Panc1 (cell line): ENCODE measurements at places on chromosomes 3 and 15.
A peak's percentile ranks its signal among the peaks of the same experiment; 100 is the strongest.

DNA sequence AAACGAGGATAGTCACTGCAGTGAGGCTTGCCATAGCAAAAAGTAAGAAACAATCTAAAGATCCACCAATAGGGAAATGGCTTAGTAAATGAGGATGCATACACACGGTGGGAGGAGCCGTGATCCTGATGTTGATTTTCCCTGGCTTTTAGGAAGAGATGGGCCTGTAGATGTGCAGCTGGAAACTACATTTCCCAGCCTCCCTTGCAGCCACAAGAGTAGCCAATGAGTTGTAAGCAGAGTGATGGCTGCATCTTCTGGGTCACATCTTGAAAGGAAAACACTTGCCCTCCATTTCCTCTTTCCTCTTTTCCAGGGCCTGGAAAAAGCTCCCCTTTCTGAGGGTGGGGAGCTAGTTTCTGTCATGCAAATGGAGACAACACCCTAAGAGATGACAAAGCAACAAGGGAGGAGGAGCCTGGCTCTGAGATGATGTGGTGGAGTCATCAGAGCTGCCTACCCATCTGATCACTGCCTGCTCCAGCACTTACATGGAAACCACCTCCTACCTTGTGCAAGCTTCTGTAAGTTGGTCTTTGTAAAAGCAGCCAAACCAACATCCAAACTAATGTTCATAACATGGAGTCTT lies 139.1 kb downstream of the TLE3 start:
- H3K4me1 ChIP-seq: no peaks in the 10 kb centered on the region
- no peaks in the 10 kb centered on the region for H3K36me3 ChIP-seq
- H3K4me3 ChIP-seq: no peak overlapping the region

DNA sequence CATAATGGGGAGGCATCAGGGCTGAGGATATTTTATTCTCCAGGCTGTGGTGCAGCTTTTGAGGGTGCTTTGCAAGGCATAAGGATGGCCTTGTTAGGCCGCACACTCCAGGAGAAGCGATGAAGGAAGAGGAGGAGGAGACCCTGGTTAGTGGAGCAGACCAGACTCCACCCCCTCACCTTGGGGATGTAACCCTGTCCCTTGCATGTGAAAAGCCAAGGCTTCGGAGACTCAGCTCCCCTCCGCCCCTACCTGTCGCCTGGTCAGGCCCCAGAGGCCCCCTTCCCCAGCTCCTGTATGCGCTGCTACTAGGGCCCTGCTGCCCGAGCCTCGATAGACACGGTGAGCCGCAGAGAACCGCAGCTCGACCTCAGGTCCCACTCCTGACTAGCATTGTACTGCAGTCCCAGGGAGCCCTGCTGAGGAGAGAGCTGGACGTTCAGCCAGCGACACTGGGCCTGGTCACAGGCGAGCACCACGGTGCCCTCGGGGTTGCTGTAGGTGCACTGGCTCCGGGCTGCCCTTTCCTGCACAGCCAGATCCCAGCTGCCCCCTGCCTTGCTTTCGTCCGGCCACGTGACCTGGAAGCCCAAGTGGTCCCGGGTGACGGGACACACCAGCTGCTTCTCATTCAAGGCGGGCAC lies 10.2 kb downstream of the CPN2 start:
- H3K27ac ChIP-seq: no peak overlapping the region
- H3K4me3 ChIP-seq: no peak overlapping the region
- no peaks in the 10 kb centered on the region for H3K36me3 ChIP-seq

DNA sequence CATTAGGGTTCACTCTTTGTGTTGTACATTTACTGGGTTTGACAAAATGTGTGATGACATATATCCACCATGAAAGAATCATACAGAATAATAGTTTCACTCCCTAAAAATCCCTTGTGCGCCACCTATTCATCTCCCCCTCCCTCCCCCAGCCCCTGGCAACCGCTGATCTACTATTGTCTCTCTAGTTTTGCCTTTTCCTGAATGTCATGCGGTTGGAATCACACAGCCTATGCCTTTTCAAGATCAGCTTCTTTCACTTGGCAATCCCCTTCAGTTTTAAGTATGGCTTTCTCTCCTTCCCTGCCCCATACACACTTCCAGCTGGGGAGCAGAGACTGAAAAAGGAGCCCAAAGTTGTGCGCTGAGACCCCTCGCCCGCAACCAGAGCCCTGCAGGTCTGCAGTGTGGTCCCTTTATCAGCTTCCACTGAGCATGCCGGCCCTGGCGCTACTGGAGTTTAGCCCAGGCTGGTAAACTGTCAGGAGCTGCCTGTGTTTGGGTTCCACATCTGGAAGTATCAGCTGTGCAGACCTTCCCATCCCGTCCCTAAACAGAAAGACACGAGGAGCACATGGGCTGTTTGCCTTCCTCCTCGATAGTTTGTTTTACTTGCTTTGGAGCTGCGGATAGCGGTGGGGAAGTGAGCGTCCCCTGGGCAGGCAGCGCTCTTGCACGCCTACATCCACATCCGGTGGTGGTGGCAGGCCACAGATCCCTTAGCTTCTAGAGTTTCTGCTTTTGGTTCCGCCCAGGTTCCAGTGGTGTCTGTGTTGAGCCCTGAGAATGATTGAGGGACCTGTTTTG lies 12.3 kb downstream of the BOC start:
- no peaks in the 10 kb centered on the region for H3K36me3 ChIP-seq
- H3K27ac ChIP-seq: no peak overlapping the region
- no peak for DNase-seq

- H3K4me3 ChIP-seq: no peak overlapping the region
- H3K27me3 ChIP-seq: peaks cover 7% of the 10 kb centered on the region
- no peaks in the 10 kb centered on the region for H3K4me1 ChIP-seq
- no peak for DNase-seq
- H3K36me3 ChIP-seq: no peaks in the 10 kb centered on the region
- H3K27ac ChIP-seq: no peak overlapping the region
These were observed 14.6 kb upstream of the RFTN1 start for GRCh38 chr3:16528106-16528505.

DNA sequence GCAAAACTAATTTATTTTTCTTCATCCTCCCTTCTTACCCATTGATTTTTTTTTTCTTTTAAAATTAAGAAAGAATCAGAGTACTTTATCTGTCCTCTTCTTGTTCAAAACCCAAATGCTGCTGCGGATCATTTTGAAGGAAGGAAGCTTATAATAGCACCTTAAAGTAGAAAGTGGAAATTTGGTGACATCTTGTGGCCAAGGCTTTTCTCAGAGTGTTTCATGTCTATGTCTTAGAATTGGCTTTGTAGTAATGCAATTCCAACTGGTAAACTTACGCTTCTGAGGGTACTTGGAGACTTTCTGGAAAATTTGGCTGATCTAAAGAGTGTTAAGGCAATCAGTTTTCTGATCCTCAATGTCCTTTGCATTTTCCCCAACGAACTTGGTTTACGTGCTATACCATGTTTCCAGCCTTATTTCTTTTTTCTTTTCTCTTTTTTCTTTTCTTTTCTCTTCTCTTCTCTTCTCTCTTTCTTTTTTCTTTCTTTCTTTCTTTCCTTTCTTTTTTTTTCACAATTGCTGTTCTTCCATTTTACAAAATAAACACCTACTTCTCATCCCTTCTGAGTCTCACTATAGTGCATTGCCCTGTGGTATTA lies 30.7 kb downstream of the C3orf38 start:
- no peak overlapping the region for H3K27ac ChIP-seq
- H3K27me3 ChIP-seq: no peaks in the 10 kb centered on the region
- H3K36me3 ChIP-seq: no peaks in the 10 kb centered on the region; the same call in 1 of the 2 replicates
- DNase-seq: peak; percentile 36
- no peaks in the 10 kb centered on the region for H3K4me1 ChIP-seq
- H3K4me3 ChIP-seq: no peak overlapping the region

- no peaks in the 10 kb centered on the region for H3K36me3 ChIP-seq
- H3K27me3 ChIP-seq: no peaks in the 10 kb centered on the region
- no peak for DNase-seq
- no peak overlapping the region for H3K4me3 ChIP-seq
These were observed 92.9 kb upstream of the AGBL1 start for GRCh38 chr15:85986741-85987140.

DNA sequence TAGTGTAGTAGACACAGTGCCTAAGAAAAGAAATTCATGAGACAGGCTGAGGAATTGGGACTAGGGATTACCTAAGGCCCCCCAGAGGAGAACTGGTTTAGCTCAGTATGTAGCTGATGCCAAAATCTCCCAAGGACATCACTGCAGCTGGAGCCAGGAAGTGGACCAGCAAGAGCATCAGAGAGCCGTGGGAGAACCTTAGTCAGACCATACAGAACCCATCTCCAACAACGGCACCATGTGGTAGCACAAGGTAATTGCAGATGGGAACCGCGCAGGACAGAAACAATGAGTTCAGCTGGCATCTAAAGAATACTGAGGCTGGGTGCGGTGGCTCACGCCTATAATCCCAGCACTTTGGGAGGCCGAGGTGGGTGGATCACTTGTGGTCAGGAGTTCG lies 81.7 kb downstream of the WNT5A start:
- no peak for DNase-seq
- no peaks in the 10 kb centered on the region for H3K27me3 ChIP-seq
- no peak overlapping the region for H3K27ac ChIP-seq
- no peak overlapping the region for H3K4me3 ChIP-seq
- H3K36me3 ChIP-seq: no peaks in the 10 kb centered on the region

DNA sequence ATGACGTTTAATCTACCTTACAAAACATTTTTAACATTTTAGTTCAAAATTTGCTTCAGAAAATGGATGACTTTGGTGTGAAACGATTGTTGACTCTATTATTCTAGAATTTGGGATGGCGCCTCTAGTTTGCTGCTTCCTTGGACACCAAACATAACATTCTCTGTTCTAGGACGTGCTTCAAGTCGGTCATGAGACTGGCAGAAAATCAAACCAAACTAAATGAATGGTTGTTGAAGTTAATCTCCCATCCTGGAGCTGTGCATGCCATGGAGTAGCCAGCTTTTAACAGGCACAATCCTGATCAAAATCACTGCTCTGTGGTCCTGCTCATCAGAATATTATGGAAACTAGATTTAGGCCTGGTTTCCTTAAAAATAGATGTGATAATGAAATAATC lies 9.6 kb upstream of the LRRFIP2 start:
- H3K27me3 ChIP-seq: no peaks in the 10 kb centered on the region
- peaks cover 8% of the 10 kb centered on the region for H3K4me1 ChIP-seq
- H3K4me3 ChIP-seq: no peak overlapping the region
- no peaks in the 10 kb centered on the region for H3K36me3 ChIP-seq

DNA sequence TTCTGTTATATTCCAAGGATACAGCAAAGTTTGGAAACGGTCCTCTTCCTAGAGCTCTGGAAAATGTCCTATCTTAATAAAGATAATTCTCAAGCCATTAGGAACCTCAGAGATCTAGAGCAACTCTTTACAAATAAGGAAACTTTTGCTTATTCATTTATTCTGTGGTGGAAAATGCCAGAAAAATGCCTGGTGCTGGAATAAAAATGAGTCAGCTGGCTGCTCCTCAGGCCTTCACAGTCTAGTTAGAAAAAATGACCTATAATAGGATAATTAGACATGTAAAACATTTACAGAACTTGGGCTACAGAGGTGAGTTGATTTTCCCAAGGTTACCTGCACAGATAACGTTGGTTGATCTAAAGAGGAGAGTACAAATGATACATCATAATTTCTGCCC lies 372.5 kb downstream of the NLGN1 start:
- H3K4me3 ChIP-seq: no peak overlapping the region
- H3K27me3 ChIP-seq: no peaks in the 10 kb centered on the region
- H3K27ac ChIP-seq: no peak overlapping the region
- H3K4me1 ChIP-seq: no peaks in the 10 kb centered on the region
- DNase-seq: no peak

DNA sequence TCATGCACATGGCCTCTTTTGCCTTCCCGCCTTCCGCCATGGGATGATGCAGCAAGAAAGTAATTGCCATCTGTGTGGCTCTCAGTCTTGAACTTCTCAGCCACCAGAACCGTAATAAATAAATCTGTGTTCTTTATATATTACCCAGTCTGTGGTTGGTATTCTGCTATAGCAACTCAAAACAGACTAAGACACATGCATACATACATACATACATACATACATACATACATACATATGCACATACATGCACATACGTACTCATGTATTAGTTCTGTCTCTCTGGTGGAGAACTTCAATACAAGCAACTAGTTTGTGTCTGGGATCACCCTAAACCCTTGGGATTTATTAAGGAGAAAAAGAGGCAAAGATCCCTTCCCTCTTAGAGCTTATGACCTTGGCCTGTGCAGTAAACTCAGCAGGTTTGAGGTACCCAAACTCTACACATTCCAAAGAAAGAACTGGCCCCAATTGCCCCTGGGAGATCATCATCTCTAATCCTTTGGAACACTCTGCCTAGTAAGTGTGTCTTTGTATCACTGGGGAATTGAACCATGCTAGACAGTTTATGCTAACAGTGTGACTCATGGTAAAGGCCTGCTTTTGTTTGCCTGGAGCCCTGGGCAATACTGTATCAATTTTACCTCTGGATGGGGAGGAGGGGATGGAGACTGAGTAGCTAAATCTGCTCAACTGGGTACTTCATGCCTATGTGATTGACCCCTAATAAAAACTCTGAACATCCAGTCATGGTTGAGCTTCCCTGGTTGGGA lies 115.6 kb upstream of the LMCD1 start:
- H3K36me3 ChIP-seq: no peaks in the 10 kb centered on the region
- no peak for DNase-seq
- no peaks in the 10 kb centered on the region for H3K27me3 ChIP-seq
- H3K4me1 ChIP-seq: no peaks in the 10 kb centered on the region

GRCh38 chr15:96340598-96341512 lies 10.4 kb downstream of the NR2F2 start:
- H3K27me3 ChIP-seq: no peaks in the 10 kb centered on the region
- H3K36me3 ChIP-seq: peaks cover 11% of the 10 kb centered on the region; the same call in 1 of the 2 replicates
- H3K27ac ChIP-seq: peak overlapping the region; percentile 98

DNA sequence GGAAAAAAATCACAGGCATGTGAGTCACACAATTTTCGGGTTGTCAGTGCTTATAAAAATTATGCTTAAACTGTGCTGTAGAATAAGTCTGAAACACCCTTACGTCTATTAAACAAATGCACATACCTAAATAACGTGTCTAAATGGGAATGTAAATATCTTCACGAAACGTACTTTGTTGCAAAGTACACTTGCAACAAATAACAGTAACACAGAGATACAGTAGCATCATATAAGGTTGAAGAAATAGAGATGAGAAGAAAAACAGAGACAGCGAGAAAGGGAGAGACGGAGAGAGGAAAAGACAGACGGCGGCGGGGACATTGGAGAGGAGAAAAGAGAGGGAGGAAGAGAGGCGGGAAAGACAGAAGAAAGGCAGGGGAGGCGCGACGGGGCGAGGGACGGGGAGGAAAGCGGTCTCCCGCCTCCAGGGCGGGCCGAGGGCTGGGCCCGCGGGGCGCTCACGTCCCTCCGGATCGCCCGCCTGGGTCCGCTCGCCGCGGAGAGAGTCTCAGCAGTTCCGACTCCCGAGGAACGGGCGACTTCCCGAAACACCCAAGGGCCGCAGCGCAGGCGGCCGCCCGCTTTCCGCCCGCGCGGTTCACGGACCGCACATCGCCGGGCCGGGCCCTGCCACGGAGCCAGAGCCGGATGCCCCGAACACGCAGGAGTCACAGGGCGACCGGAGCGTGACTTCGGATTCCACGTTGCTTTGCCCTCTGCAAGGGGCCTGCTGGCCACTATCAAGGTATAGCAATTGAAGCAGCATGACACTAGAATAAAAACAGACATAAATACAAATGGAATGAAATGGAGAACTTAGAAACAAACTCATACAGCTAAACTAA lies 153.4 kb downstream of the LMLN start:
- no peaks in the 10 kb centered on the region for H3K36me3 ChIP-seq
- no peak for DNase-seq
- H3K4me3 ChIP-seq: no peak overlapping the region
- no peaks in the 10 kb centered on the region for H3K4me1 ChIP-seq
